RPMI7951 (cell line): ENCODE measurements at places on chromosomes 5 and 9. TPM values are rescaled to one million over a fixed set of nuclear protein-coding genes. Genes with fewer than 3 reads are reported as not detected.

PCYOX1L gene
- 3.4 and 6.2 TPM in 2 replicates for total RNA-seq

PLPP7 gene
- 11.4 and 13.5 TPM in 2 replicates for total RNA-seq

PRR16 gene
- total RNA-seq, result 0.78 and 1.3 TPM in 2 replicates

MAT2B gene
- total RNA-seq, result 59.1 and 68.0 TPM in 2 replicates

CCL28 gene
- 8.8 and 12.8 TPM in 2 replicates for total RNA-seq

CDC25C gene
- 24.4 and 28.3 TPM in 2 replicates for total RNA-seq

DROSHA gene
- 27.6 and 29.8 TPM in 2 replicates for total RNA-seq

SAP30L gene
- total RNA-seq, result 34.9 and 37.6 TPM in 2 replicates

GRCh38 chr5:91373006-91373405 lies 10.1 kb downstream of the ARRDC3 start:
- no peak for DNase-seq

GRCh38 chr5:179817890-179818745 lies 2.6 kb upstream of the SQSTM1 start:
- no peak for DNase-seq

GRCh38 chr9:133304158-133304470 lies 29.1 kb upstream of the ABO start:
- DNase-seq, result no peak

DNA sequence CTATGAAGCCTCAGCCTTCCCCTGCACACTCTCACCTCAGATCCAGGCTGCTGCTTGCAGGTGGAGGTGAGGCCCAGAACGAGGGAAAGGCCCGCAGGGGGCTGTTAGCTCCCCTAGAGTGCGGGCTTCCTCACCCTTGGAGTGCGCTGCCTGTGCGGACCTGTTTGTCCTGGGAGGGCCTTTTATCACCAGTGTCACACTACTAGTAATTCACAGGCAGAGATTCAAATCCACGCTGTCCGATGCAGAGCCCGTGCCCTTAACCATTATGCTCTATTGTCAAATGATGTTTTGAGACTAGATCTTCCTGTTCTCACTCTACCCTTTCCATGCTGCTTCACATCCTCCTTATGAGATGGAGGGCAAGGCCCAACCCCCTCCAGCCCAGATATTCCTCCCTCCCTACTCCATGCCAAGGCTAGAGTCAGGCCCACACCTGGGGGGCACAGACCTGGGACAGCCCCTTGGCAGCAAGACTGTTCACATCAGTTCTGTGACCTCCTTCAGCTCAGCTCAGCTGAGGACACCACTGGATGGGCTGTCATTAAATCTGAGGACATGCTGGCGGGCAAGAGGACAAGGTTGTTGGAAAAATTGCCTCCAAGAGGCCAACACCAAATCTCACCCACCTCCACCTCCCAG lies 112.8 kb upstream of the SPOCK1 start:
- no peak for DNase-seq

DNA sequence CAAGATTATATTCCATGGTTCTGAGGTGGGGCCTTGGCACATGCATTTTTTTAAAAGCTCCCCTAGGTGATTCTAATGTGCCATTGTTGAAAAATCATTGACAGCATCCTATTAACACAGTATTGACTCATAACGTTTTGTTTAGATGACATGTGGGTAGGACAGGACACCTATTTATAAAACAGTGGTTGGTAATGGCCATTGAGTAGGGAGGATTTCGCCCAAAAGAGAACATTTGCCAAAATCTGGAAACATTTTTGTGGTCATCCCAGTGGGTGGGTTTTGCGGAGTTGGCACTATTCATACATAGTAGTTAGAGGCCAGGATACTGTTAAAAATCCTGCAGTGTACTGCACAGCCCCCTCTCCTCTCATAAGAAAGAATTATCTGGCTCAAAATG lies 6.4 kb upstream of the CHD1 start:
- DNase-seq, result peak; percentile 50

GRCh38 chr5:37789991-37790390 lies 49.9 kb downstream of the GDNF start:
- DNase-seq, result peak; percentile 61

DNA sequence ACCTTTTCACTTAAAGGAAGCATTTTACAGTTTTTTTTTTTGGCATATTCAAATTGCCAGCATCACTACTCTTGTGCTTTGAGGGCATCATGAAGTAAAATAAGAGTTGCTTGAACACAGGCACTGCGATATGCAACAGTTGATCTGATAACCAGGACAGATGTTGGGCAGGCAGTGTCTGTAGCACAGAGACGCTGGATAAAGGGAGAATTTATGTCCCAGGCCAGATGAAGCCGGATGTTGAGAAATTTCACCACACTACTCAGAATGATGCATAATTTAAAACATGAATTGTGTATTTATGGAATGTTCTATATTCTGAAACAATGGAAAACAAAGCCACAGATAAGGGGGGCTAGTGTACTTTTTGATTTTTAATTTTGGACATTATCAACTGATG lies 71.4 kb downstream of the SLC12A2 start:
- no peak for DNase-seq

GRCh38 chr5:81819556-81820317 lies 68.8 kb upstream of the SSBP2 start:
- peak; percentile 33 for DNase-seq

GRCh38 chr9:116096046-116096445 lies 57.5 kb upstream of the PAPPA start:
- DNase-seq, result no peak

GRCh38 chr9:98481676-98482075 lies 226.2 kb upstream of the TBC1D2 start:
- DNase-seq, result peak; percentile 19

GRCh38 chr5:131394128-131394527 lies 130.3 kb downstream of the CDC42SE2 start:
- DNase-seq, result no peak

- DNase-seq, result no peak
These were observed 15.3 kb downstream of the FAM169A start for GRCh38 chr5:74850789-74851425.

DNA sequence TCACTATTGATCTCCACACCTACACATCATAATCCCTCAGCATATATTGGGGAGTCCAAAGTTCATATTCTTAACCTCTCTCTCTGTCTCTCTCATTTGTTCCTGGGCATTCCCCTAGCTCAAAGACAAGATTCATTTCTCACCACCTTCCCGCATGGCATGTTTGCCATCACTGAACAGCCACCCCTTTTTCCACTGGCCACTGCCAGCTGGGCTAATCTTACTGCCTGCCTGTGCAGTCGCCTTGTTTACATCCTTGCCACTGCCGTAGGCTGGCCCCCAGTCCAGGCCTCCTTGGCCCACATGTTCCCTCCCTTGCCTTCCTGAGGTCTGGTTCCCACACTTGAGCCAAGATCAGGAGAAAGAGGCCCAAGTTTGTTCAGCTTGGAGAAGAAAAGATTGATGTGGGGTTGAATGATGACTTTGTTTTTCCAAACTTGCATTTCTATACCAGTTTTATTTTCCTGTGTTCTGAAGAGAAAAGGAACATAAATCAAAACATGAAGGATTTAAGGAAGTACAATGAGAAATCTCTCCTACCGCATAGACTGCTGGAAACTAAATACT lies 80.2 kb downstream of the PLAC8L1 start:
- DNase-seq, result peak; percentile 42

GRCh38 chr5:151002250-151002649 lies 18.1 kb upstream of the GPX3 start:
- DNase-seq, result peak; percentile 33
